Activated CD4-positive, alpha-beta T cell treated with anti-CD3 and anti-CD28 coated beads, Interleukin-2, Interleukin-6, amounts not matched to agents 100 ng/mL and 50 ng/mL, durations not matched to agents 16 hours and 8 hours (primary cell): ENCODE measurements at places on chromosomes 12 and 14.
A peak's percentile ranks its signal among the peaks of the same experiment; 100 is the strongest.

- no peak for DNase-seq
Measured at GRCh38 chr12:101001669-101002068, 207.1 kb downstream of the ANO4 start.

DNA sequence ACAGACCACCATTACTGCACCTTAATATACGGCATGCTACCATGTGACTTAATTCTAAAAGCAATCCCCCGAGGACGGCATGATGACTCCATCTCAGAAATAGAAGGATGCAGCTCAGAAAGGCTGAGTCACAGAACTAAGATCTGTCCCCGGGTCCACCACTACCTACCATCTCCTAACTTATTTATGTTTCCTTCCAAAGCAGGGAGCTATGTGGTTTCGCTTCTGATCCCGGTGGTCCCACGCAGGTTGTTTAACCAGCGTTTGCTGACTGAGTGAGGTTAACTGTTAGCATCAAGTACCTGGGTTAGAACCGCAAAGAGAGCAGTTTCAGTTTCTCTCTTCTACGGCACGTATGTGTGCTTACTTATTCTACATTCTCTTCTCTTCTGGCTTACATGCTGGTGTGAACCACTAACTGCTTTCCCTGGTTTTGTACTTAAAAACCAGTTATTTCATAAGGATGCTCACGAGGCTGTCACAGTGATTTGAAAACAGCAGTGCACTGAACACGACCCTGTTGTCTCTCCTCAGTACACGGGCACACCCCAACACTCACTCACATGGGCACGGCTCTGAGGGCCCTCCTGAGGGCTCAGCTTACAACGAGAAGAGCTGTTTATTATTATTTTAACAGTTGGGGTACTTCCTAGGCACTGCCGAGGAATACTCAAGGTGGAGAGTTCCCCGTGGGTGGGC, 66.7 kb downstream of the CCDC88C start:
- peak; percentile 86 for DNase-seq

DNA sequence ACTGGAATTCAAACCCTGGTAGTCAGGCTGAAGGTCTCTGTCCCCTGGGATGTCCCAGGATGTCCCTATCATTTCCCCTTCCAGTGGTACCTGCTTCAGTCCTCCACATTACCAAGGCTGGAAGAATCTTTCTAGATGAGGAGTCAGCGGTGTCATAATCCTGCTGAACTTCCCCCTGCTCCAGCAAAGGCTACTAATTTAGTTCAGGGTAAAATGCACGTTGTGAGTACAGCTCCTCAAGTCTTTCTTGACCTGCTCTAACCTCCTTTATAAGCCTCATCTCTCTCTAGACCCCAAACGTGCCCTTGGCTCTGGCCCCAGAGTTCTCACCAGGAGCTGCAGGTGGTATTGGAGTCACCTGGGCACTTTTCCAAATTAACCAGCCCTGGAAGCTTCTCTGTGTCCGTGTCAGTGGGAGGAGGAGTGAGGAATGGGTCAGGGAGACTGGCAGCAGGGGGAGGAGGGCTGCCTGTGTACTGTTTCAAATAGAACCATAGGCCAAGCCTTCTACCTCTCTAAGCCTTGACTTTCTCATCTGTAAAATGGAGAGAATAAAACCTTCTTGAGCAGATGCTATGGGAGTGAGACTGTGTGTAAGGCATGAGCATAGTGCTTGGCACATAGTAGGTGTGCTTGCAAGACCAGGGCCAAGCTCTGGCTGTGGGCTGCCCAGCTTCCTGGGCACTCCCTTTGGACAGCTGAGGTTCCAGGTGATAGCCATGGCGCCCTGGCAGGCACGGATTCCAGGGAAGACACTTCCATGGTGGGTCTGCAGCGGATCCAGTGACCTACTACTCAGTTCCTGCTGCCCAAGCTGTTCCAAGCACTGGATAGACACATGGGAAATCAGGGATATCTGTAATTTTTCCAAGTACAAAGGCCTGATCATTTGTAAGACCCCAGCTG, 24.5 kb downstream of the ASB2 start:
- DNase-seq: no peak

- no peak for DNase-seq
Measured at GRCh38 chr12:129226851-129227250, 373.6 kb downstream of the GLT1D1 start.

DNA sequence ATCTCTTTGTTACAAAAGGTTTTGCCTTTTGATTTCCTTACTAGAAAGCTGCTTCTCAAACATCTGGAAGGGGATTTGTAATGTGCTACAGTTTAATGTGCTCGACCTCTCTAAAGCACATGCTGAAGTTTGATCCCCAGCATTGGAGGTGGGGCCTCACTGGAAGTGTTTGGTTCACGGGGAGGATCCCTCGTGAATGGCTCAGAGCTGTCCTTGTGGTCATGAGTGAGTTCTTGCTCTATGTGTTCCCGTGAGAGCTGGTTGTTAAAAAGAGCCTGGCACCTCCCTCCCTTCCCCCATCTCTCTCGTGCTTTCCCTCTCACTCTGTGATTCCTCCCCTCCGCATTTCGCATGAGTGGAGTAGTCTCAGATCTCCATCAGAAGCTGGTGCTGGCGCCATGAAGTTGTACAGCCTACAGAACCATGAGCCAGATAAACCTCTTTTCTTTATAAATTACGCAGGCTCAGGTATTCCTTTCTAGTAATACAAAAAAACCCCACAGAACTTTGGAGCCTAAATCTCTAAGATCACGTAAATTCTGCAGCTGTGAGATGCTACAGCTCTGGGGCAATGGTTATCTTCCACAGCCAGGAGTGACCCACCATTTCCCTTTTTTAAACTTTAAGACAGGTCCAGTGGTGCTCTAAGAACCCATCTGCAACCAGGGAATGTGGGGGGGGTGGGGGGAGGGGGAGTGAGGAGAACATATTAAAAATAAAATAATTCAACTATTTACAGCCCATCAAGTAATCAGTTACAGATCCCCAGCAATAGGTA, 214.4 kb downstream of the FOXN3 start:
- DNase-seq: no peak

GRCh38 chr14:21553266-21553665, 26.6 kb downstream of the OR10G3 start:
- no peak for DNase-seq

DNA sequence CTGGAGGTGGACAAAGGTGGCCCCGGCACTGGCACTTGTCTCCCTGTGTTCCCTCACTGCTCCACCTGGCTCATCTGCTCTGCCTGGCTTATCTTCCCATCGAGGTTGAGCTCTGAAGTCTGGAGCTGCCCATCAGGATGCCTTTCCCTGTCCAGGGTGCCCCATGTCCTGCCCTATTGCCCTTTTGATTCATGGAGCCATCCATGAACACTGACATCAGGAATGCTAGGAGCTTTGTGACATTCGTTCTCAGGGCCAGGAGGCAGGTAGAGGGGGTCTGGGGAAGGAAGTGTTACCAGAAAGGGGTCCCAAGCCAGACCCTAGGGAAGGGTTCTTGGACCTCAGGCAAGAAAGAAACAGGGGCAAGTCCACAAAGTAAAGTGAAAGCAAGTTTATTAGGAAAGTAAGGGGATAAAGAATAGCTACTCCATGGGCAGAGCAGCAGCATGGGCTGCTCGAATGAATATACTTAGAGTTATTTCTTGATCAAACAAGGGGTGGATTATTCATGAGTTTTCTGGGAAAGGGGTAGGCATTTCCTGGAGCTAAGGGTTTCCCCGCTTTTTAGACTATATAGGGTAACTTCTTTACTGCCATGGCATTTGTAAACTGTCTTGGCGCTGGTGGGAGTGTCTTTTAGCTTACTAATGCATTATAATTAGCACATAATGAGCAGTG, 51.6 kb downstream of the RIN3 start:
- no peak for DNase-seq

- DNase-seq: no peak
Measured at GRCh38 chr12:81441629-81442028, 317.5 kb downstream of the PPFIA2 start.

DNA sequence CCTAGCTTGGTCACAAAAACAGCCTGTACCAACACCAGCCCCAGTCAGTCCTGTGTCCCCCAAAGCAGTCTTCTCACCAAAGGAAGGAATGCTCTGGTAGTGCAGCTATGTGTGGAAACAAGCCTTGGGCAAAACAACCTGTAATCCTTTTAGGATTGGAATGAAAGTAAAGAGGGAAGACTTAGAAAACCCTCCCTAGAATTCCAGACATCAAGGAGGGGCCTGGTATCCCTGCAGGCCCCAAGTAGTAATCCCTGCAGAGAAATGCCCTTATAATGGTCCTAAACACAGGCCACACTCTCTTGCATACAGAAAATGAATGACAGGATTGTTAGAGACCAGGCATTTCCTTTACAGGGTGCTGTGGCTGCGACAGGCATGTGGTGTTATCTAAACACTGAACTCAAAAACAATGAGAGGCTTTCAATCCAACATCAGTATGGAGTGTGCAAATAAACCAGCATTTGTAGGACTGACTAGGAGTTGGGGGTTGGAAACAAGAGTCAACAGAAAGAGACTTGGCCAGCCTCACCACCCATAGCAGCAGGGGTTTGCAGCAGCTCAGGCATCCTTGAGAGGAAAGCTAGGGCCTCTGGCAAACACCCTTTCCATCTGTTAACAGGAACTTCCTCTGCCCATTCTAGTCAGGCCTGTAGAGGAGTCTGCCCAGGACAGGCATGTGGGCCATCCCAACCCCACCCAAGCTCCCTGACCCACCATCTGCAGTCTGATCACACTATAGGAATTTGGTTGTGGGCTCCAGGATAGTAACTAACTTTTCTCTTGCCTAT, 59.1 kb downstream of the DCAF5 start:
- DNase-seq: no peak

DNA sequence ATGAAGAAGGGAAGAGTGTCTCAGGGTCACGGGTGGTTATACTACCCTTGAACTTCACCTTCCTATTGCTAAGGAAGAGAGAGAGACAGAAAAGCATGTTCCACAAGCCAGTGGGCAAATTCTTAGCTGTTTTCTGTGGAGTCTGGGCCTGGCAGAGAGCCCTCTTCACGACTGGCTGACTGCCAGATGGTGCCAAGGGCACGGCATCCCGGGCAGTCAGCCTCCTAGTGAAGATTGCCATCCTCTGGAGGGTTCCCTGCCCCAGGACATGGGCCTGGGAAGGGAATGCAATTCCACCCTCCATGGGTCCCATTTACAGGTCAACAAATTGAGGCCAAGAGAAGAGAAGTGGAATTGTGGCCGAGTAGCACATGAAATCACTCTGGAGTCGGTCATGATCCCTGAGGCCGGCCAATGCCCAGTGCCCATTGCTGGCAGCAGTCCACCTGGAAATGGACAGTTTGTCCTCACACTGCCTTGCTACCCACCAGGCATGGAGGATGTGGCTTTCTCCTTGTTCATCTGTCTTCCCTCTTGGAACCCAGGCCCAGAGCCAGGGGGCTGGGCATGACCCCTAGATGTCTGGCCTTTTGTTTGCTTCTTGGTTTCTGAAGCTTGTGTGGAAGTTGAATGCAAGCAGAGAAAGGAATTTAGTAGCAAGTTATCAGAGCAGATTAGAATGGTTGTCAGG, 9.9 kb downstream of the TUNAR start:
- no peak for DNase-seq

- no peak for DNase-seq
Measured at GRCh38 chr12:10354071-10354470, 35.8 kb downstream of the KLRK1 start.

- no peak for DNase-seq
Measured at GRCh38 chr12:18992336-18992735, 137.2 kb upstream of the PLEKHA5 start.

DNA sequence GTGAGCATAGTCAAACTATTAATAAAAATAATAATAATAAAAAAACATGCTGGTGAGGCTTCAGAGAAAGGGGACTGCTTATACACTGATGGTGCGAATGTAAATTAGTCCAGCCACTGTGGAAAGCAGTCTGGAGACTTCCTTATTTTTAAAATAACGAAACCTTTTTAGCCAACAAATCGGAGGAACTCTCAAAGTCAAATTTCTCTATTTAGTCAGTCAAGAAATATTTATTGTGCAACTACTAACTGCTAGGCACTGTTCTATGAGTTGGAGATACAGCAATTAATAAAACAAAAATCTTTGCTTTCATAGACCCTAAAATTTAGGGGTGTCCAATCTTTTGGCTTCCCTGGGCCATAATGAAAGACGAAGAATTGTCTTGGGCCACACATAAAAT, 10.8 kb downstream of the TAOK3 start:
- DNase-seq: no peak

DNA sequence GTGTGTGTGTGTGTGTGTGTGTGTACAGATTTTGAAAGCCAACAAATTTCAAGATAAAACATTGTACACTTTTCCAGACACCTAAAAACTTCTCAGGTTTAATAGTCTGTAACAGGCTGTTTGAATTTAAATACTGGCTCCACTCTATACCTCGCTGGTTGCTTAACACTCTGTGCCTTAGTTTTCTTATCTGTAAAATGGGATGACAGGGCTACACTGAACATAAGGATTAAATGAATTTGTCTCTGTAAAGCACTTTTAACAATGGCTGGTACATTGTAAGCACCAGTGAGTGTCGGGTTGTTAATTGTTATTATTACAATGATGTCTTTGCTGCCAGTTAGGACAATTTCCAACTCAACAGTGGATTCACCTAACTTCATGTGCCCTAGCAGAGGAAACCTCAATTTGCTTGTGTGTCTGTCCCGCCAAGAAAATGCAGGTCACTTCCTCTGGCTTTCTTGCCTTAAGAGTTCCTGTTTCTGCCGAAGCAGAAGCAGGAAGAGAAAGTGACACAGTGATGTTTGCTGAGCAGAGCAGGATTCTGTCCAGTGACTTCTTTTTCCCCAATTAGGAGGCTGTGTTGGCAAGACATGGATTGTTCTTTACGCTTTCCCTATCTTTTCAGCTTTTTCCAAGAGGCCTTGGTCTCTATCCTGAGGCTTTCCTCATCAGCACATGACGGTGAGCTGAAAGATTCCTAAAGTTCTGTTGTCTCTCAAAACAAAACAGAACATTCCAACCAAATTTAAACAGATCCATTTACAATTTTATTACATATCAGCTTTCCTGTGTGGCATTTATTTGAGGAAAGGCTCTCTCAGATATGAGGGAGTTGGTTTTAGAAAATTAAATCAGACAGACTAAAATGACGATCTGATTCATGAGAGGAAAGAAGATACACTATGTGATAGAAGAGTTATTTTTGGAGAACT, 154.1 kb upstream of the ATP2B1 start:
- peak; percentile 73 for DNase-seq

DNA sequence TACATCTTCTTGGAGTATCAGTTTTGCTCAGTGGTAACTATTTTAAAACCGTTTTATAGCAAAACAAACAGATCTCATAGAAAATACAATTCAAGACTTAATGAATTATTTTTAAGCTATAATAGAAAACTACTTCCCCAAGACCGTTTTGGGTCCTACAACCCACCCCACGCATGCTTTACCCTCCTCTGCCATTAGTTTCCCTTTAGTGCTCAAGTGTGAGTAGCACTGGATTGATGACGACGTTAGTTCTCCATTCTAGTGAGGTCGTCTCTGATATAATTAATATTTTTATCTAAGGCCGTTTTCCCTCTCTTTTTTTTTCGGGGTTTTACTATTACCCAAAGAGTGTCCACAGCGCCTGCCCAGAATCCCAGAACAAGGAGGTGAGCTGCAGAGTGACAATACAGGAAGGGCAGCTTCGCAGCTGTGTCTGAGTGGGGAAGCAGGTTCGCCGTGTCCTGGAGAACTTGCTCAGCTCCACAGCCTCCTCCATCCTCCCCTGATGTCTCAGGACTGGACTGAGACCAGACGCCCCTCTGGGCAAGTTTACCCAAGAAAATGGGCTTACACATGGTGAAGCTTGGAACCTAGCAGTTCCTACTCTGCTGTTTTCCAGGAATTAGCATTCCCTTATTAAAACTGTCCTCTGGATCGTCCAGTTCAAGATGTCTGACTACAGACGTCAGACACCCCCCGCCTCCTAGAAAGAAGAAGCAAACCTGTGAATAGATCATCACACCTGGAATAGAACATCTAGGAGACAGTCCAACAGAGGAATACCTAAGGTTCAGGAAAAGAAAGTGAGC, 31.9 kb upstream of the MON2 start:
- DNase-seq: no peak
